ENCODE measurements at places on chromosomes 5 and 9.
A peak's percentile ranks its signal among the peaks of the same experiment; 100 is the strongest.

GRCh38 chr9:123337971-123338370, 18.0 kb upstream of the CRB2 start:
- no peak for DNase-seq

GRCh38 chr9:87516926-87517290, 19.2 kb downstream of the DAPK1 start:
- no peak for DNase-seq

GRCh38 chr9:114347675-114348074, 18.0 kb downstream of the ORM2 start:
- no peak for DNase-seq

DNA sequence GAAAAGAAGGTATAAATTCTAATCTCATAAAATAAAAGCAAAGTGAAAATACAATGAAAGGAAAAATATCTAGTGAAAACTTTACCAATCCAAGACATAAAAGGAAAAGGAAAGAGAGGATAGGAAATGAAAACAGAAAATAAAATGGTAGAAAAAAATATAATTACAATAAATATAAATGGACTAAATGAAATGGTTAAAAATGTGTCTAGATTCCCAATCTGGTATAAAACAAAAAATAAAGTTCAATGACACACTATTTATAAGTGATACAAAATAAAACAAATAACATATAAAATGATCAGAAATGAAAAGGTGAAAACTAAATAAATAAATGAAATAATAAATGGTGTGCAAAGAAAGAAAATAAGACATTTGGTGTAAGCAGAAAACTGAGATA, 516.4 kb upstream of the RORB start:
- no peak for DNase-seq

DNA sequence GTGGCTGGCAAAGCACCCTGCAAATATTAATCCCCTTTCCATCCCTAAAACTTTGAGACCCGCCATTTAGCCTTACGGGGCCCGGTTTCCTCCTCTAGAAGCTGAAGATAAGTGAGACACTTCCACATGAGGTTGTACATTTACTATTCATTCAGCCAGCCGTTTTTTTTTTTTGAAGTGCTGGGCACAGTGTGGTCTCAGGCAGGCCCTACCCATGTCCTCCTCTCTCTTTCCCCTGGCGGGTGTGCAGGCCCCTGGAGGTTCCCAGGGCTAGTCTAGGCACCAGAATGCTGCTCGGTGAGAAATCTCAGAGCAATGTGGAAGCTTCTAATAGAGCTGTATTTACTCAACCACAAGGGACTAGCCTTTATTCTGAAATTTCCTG, 107.4 kb upstream of the LARP1 start:
- peak; percentile 29 for DNase-seq

DNA sequence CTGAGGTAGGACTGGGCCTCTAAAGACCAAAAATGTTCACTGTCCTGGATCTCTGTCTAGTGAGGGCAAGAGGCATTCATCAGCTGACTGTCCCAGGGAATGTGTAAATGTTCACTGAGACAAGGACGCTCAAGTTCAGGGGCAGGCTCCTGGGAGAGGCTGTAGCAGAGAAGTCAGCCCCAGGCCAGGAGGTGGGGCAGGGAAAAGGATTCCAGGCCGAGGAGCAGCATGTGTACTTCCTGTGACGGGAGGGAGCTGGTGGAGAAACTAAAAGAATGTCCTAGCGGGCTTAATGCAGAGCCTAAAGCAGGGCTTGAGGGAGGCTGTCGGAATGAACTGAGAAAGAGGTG, 205.8 kb downstream of the GABBR2 start:
- peak; percentile 79 for DNase-seq

- no peak for DNase-seq
Observed at GRCh38 chr5:128252196-128252595, 168.6 kb downstream of the SLC12A2 start.

All from fibroblast of skin of back (primary cell).